NCI-H187 (cell line): ENCODE measurements at places on chromosomes 7 and 10.

DNA sequence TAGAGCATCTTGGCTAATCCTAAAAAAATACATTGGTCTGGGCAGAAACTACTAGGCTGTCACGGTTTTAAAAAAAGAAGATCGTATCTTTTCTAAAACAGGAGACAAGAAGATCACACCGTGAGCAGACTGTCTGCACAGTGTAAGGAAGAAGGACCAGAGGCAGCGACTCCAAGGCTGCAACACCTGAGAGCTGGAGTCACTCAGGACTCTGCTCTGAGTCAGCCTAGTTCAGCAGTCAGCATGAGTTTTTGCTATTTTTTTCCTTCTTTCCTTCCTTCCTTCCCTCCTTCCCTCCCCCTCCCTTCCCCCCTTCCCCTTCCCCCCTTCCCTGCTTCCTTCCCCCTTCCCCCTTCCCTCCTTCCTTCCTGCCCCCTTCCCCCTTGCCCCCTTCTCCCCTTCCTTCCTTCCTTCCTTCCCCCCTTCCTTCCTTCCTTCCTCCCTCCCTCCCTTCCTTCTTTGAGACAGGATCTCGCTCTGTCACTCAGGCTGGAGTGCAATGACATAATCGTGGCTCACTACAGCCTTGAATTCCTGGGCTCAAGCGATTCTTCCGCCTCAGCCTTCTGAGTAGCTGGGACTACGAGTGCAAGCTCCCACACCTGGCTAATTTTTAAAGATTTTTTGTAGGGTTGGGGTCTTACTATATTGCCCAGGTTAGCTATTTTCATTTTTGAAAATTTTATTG, 24.4 kb downstream of the BAG3 start:
- no peak for DNase-seq

DNA sequence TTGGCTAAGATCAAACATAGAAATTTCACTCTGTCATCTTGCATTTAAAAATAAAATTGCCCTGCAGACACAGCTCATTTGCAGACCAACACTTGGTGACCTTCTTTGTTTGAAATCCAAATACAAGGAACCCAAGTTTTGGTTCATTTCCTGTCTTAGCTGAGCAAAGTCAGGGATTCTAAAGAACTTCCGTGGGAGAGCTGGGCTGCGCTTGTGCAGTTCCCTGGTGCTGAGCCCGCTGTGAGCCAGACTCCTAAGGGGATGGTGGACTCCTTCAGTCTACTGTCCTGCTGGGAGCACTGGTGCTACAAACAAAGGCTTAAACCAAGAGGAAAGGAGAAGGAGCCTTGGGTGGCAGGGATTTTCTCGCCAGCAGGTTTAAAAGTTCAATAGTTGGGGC, 60.0 kb downstream of the MYOF start:
- DNase-seq = no peak

DNA sequence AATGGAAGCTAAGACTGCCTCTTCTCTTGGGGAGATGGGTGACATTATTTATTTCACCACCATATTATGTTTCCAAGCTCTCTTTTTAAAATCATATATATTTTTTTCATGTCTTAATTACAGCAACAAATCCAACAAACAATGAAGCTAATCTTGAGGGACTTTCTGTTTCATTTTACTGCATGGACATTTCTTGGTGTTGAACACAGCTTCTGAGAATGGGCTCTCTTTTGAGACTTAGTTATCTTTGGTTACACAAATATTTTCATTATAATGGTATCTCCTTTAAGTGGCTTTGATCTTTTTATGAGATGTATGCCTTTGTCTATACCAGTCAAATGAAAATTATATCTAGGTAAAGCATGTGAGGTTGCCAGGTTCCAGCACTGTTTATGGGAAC, 210.0 kb upstream of the LRRN3 start:
- DNase-seq = no peak

GRCh38 chr7:73683788-73684693, 644 bp downstream of the BUD23 start:
- DNase-seq = no peak

DNA sequence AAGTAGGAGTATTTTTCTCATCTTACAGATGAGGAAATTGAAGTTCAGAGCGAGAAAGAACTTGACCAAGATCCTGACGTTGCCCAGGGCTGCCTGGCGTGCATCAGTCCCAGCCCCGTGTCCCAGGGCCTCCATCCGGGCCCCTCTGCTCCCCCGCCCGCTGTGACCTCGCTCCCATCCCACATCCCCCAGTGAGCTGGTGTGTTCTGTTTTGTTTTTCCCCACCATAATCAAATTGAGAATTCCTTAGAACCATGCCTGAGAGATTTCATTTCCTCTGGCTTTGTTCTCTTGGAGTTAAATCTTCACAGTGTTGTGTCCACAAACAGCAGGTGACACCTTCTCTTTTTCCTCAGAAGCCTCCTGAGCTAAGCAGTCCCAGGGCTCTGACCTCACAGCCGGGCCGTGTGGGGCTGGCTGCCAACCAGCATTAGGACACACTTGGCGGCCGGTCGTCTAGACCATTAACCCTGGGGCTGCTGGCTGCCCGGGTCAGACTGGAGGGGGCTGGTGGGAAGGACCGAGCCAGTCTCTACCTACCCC, 44.3 kb downstream of the PFKP start:
- no peak for DNase-seq

DNA sequence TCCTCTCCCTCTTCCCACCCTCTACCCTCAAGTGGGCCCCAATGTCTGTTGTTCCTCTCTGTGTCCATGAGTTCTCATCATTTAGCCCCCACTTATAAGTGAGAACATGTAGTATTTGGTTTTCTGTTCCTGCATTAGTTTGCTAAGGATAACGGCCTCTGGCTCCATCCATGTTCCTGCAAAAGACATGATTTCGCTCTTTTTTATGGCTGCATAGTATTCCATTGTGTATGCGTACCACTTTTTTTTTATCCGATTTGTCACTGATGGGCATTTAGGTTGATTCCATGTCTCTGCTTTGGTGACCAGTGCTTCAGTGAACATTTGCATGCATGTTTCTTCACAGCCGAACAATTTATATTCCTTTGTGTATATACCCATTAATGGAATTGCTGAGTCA, 51.7 kb upstream of the ATP6V0A4 start:
- DNase-seq = no peak

DNA sequence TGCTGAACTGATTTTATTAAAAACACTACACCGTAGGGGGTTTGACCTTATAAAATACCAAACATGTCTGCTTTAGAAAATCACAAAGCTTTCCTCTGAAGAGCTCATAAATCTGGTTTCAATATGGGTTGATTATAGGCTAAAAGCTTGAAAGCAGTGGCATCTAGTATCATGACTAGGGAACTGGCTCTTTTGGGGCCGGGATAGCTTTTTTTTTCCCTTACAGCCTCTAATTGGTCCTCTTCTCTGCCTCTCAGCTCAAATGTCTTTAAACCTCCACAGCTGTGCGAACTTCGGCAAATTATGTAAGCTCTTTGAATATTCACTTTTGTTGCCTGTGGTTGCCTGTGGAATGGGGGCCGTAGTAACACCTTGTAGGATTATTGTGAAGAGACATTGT, 8.4 kb downstream of the BAMBI start:
- DNase-seq = no peak

- DNase-seq = no peak
Observed at GRCh38 chr7:139619367-139619657, 95.8 kb downstream of the CLEC2L start.

DNA sequence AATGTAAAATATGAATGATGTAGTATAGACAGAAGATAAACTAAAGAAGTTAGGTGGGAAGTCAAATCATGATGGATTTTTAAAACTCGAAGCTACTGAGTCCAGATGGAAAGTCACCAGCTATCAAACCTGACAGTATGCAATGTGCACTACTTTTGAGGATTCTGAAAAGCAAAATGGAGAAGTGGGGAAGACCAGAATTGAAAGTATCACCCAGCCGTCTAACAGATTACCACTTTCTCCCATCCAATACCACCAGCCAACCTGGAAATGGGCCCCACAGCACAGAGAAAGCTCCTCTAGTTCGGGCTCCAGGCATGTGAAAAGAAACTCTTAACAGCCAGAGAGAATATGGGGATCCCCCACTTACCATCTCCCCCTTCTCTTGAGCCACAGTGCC, 67.9 kb upstream of the SRRM3 start:
- DNase-seq = no peak

GRCh38 chr10:78663721-78664120, 405.0 kb upstream of the ZMIZ1 start:
- no peak for DNase-seq

GRCh38 chr10:79380946-79381721, 33.9 kb downstream of the PPIF start:
- DNase-seq = no peak

- no peak for DNase-seq
Observed at GRCh38 chr10:69860271-69860670, 58.6 kb downstream of the COL13A1 start.

DNA sequence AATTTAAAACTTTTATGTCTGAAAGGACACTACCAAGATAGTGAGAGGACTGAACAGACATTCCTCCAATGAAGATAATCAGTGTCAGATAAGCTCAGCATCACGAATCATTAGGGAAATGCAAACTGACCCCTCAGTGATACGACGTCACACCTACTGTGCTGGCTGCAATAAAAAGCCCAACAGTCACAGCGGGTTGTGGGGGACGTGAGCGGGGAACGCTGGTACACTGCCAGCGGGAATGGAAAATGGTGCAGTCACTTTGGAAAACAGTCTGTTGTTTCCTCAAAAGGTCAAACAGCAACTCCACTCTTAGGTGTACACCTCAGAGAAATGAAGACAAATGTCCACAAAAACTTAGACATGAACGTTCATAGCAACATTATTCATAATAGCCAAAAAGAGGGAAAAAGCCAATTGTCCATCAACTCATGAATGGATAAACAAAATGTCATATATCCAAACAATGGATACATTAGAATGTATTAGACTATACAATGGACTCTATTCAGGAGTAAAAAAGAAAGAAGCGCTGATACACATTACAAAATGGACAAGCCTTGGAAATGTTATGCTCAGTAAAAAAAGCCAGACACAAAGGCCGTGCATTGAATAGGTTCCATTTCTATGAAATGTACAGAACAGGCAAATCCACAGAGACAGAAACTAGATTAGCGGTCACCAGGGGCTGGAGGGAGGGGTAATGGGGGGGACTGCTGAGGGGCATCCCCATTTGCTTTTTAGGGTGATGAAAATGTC, 2.4 kb upstream of the ECHS1 start:
- no peak for DNase-seq

DNA sequence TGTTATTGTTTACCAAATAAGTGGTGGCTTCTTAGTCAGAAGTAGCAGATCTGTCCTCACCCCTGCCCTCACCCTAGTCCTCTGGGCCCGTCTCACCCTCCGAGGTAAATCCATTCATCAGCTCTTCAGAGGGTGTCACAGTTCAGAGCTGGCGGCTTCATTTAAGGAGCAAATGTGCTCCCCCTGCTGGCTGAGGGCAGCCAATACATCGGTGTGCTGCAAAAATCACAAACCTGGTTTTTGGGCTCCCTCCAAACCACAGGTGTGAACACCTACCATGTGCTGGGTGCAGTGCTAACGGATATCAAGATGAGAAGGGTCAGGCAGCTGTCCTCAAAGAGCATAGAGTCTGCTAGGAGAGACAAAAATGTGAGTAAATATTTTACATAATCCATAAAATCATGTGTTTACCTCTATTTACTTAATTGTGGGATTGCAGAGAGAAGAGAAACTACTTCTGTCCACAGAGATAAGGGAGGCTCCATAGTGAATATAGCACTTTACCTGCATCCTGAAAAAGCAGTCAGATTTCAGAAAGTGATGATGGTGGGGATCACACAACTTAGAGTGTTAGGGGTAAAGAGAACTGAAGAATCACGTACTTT, 15.5 kb upstream of the CRTAC1 start:
- DNase-seq = no peak

- DNase-seq = no peak
Observed at GRCh38 chr10:11397077-11397965, 214.1 kb downstream of the USP6NL start.

DNA sequence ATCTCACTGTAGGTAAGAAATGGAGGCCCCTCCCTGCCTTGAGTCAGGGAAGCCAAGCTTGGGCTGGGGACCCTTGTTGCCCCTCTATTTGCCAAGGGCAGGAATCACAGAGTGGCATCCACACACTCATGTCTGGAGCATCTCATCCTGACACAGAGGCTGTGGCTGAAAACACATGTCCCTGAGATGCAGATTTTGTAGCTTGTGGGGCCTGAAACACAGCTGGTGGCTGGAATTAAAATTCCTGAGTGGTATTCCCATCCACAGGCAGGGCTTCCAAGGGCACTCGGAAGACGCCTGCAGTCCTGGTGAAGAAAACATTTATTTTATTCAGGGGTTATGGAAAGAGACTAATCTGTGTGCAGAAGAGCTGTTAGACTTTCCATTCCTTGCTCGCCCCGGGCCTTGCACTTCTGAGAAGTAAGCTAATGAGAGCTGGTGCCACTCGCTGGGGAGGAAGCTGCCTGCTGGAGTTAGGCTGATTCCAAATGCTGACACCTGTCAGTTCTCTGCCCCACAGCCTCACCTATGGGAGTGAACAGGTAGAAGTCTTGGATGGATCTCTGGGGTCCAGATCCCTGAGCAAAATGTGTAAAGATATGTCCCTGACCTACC, 36.0 kb downstream of the C10orf120 start:
- DNase-seq = no peak

DNA sequence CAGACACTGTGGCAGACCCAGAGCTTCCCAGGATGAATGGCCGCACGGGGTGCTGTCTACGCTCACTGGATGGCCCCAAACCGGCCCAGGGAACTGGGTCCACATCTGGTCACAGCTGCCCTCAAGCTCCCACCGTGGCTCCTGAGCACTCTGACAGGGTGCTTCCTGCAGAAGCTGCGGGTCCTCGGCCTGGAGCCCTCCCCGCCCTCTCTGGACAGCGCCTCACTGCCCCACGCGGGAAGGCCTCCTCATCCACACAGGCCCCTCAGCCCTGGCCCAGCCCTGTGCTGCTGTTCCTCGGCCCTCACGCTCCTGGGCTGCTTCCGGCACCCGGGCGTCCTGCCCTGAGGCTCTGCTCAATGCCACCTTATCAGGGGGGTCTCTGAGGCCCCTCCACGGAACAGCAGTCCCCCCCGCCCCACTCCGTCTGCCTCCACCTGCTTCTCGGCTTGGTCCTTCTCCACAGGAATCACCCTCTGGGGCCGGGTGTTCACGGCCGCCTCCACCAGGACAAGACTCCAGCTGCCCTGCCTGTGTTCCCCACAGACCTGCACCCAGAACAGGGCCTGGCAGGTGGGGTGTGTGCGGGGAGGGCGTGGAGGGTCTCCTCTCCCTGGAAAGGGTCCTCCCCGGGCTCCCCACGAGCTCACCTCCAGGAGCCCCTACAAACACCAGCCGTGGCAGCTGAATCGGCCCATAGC, 75.4 kb upstream of the PDGFA start:
- DNase-seq = no peak

- DNase-seq = no peak
Observed at GRCh38 chr7:128931190-128931798, 6.4 kb upstream of the IRF5 start.

DNA sequence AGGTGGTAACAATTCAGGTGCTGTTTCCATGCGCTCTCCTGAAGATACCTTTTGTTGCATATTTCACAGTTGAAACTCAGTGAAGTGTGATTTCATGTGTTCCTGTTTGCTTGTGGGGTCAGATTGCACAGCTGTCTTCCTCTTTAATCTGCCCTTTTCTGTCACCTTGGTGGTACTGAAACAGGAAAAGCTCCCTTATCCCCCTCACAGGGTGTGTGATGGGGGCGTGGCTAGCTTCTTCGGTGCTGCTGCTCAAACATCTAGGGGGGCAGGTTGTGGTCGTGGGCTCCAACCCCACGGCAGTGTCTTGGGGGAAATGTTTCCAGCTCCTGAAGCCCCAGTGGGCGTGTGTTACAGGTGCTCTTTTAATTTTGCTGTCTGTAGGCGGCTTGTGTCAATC, 107.4 kb upstream of the KLF14 start:
- DNase-seq = no peak

- DNase-seq = no peak
Observed at GRCh38 chr10:25487266-25487665, 312.5 kb downstream of the GPR158 start.
